ENCODE measurements at places on chromosomes 13 and 19. TPM values are rescaled to one million over a fixed set of nuclear protein-coding genes. Genes with fewer than 3 reads are reported as not detected.

GRCh38 chr13:22162889-22163288 is 492.0 kb downstream of the FGF9 start:
- DNase-seq, result no peak

Gene MCEMP1
- 0.53 TPM for polyA plus RNA-seq

Gene PGLYRP2
- polyA plus RNA-seq, result not detected

- DNase-seq, result no peak
These were observed 178.4 kb downstream of the MYO16 start for GRCh38 chr13:108807841-108808240.

- DNase-seq, result no peak
These were observed 1297.0 kb upstream of the ATXN8OS start for GRCh38 chr13:68810660-68811059.

DNA sequence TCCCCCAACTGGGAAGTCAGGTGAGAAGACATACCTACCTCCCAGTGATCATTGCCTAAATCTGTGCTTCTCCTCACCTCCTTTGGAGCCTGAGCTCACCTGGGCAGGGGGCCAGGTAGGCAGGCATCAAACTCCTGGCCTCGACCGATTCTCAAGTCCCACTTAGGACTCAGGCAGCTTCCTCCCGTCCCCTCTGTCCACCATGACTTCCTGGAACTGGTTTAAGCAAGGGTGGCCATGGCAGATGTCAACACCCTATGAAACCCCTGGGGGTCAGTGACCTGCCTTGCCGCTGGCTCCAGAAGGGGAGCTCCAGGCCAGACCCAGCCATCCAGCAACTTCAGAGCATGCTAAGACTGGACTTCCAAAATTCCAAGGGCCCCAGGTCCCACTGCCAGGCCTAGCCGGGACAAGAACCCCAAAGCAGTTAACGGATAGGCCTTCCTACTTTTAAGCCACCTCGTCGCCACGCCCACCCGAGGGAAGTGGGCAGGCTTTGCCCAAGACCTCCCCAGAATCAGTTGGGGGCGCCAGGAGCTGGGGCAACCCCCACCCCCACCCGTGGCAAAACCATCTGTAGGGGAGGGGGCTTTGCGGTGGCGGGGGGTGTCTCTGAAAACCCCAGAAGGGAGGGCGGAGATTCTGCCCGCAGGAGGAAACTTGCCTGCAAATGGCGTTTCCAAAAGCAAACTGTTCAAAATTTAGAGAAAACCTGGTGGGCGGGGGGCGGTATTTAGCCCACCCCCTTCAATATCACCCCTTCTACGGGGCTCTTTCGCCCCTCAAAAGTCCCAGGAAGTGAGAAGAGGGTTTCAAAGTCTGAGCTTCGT is 657 bp downstream of the PLIN3 start:
- no peak for DNase-seq

GRCh38 chr19:45972081-45972946 is 1.4 kb downstream of the NOVA2 start:
- no peak for DNase-seq

GRCh38 chr13:76976929-76977328 is 15.0 kb upstream of the CLN5 start:
- DNase-seq, result no peak

DNA sequence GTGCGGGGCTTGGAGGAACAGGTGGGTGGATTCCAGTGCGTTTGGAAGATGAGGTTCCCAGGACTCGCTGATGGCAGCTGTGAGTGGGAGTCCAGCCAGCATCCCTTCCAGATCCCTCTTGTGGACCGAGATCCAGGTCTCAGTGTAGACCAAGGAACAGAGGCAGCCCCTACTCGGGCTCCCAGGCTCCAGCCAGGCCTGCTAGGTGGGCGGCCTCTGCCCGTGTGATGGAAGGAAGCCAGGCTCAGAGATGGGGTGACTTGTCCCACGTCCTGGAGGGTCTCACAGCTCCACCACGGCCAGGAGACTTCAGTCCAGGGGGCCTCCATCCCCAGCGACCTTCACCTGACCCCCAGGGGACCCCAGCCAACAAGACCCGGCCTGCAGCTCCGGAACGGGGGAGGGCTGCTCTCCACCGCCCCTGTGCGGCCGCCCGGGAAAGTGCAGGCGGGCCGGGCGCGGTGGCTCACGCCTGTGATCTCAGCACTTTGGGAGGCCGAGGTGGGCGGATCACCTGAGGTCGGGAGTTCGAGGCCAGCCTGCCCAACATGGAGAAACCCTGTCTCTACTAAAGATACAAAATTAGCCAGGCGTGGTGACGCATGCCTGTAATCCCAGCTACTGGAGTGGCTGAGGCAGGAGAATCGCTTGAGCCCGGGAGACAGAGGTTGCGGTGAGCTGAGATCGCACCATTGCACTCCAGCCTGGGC is 729 bp upstream of the MADCAM1 start:
- no peak for DNase-seq

DNA sequence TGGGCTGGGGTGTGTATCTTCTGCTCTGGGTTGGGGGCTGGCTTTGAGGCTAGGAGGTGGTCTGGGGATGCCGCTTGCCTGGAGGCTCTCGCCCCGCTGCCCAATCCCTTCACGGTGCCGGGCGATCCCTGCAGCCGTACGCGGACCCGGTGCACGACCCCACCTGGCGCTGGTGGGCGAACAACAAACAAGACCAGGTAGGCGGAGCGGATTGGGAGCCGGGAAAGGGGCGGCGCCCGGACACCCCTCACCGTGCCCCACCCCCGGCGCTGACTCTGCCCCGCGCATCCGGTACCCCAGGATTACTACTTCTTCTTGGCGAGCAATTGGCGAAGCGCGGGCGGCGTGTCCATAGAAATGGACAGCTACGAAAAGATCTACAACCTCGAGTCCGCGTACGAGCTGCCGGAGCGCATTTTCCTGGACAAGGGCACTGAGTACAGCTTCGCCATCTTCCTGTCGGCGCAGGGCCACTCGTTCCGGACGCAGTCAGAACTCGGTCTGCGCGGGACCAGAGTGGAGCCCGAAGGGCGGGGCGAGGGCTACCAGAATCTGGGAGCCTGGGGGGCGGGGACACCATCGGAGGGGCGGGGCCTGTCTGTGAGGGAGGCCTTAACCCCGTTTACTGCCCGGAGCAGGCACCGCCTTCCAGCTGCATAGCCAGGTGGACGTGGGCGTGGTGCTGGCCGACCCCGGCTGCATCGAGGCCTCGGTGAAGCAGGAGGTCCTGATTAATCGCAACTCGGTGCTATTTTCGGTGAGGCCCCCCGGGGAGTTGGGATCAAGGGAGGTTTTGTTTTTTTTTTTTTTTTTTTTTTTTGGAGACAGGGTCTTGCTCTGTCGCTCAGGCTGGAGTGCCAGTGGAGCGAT is 12.1 kb upstream of the PSMD8 start:
- DNase-seq, result peak; percentile 57

DNA sequence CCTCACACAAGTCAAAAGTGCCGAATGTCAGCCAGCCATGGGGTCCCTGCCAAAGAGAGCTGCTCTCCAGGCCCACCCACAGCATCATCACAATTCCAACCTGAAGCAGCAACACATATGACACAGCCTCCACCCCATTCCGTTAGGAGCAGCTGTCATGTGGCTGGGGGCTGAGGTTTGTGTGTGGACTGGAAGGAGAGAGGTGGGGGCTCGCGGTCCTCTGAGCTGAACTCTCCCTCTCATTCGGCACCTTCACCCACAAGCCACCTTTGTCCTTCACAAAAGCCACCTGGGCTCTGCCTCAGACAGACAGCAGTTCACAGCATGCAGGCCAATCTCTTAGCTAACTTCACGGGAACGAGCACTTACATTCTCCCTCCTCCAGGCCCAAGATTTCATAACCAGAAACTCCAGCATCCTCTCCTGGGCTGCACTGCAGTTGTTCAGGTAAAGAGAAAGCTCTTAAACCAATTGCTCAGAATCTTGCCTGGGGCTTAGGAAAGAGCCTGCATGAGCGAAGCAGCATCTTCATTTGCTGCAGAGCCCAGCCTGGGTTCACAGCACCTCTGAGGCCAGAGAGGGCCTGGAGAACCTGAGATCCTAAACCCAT is 7.2 kb downstream of the RAB20 start:
- DNase-seq, result no peak

- no peak for DNase-seq
These were observed 7.7 kb downstream of the NFILZ start for GRCh38 chr19:8638078-8638619.

GRCh38 chr13:75657111-75657510 is 21.0 kb downstream of the LMO7 start:
- no peak for DNase-seq

DNA sequence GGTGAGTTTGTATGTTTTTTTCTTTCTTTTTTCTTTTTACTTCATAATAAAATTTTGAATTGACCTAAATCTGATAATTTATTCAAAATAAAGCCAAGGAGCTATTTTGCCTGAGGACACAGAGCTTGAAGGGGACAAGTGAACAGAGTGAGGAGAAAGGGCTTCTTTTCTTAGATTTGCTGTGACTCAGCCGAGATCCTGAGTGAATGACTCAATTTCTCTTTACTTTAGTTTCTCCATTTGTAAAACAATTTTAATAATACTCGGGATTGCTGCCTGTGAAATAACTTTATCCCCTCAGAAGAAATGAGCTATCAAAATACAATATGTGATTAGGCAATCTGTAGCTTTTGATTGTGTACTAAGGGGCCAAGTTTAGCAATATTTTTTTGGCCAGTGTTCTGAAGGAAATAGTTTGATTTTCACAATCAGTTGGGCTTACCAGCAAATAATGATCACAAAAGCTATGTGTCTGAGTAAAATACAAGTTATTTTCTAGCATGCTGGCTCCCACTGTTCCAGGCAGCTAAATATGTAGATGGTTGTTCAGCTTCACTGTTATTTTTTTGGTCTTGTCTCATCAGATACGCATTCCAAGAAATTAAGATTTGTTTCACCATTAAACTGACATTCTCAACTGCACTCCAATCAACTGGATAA is 437.5 kb downstream of the FGF9 start:
- no peak for DNase-seq

DNA sequence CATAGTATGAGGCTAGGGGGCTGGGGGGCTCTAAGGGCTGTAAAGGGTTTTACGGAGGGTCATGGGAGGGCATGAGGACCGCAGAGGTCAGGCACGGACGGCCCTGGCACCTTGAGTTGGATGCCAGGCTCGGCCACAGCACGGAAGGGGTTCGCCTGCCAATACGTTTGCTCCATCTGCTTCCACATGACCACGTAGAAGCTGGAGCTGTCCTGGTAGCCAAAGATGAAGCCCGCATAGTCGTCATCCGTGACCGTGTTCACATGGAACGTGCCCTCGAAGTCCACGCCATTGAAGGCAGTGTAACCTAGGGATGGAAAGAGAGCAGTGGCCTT is 6.4 kb downstream of the COMP start:
- DNase-seq, result no peak

Gene F2RL3
- 0.95 TPM for polyA plus RNA-seq

DNA sequence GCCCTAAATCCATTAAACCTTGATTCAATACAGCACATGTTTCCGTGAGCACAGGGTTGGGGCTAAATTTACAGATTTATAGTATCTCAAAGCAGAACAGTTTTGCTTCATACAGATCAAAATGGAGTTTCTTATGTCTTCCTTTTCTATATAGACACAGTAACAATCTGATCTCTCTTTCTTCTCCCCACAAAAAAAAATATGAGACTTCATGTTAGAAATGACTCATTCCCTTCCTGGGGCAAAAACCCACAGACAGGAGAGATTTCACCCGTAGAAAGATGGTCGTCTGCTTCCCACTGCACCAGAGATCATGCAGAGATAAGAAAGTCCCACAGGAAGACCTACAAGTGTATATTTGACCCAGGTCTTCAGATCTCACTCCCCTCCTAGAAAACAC is 7.7 kb upstream of the ZNF611 start:
- DNase-seq, result no peak

DNA sequence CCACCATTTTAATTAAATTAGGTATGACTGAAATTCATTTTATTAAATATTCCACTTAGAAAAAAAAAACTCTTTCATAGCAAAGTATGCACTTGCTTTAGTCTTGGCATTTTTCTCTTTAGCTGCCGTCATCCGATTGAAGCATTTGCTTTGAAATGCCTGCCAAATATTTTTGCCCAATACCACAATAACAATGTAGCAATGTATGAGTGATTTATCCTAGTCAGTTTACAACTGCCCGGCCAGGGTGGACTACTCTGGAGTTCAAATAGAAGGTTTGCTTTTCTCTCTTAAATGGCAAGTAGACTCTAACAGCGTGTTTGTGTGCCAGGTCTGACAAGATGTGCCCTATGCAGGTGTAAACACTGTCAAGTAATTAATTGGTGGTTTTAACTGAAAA is 675.3 kb upstream of the SGCG start:
- DNase-seq, result no peak

Data from renal pelvis (tissue), 12 donors.